ENCODE measurements at places on chromosomes 4 and X. TPM values are rescaled to one million over a fixed set of nuclear protein-coding genes. Genes with fewer than 3 reads are reported as not detected.

The LRAT gene
- total RNA-seq: not detected

The BST1 gene
- 15.4 TPM for total RNA-seq

The CHRDL1 gene
- total RNA-seq: not detected

The USP46 gene
- 12.9 TPM for total RNA-seq

The PPP4R3C gene
- not detected for total RNA-seq

The TEX13C gene
- total RNA-seq: not detected

The STARD8 gene
- total RNA-seq: 3.2 TPM

The OSTC gene
- total RNA-seq: 199 TPM

The GYPB gene
- not detected for total RNA-seq

The CTAG1B gene
- total RNA-seq: not detected

The ERCC6L gene
- total RNA-seq: 3.8 TPM

The TLR3 gene
- 3.7 TPM for total RNA-seq

The HMX1 gene
- total RNA-seq: not detected

The DCHS2 gene
- total RNA-seq: under 0.01 TPM

The UGT2B7 gene
- not detected for total RNA-seq

The PAGE2 gene
- not detected for total RNA-seq

The MAOB gene
- 0.13 TPM for total RNA-seq

The RAB41 gene
- not detected for total RNA-seq

The FRYL gene
- total RNA-seq: 66.5 TPM

The CT45A10 gene
- not detected for total RNA-seq

Measured in aortic smooth muscle cell (primary cell).